ENCODE measurements at places on chromosomes 7 and 10. TPM values are rescaled to one million over a fixed set of nuclear protein-coding genes. Genes with fewer than 3 reads are reported as not detected.

GRCh38 chr10:44697116-44697515 lies 214.0 kb upstream of the TMEM72 start:
- no peak overlapping the region for H3K4me3 ChIP-seq
- H3K36me3 ChIP-seq: no peaks in the 10 kb centered on the region
- no peak for DNase-seq
- H3K27me3 ChIP-seq: no peaks in the 10 kb centered on the region

ZFAND2A gene
- total RNA-seq: 18.4 TPM

GRCh38 chr7:136058546-136058945 lies 81.4 kb upstream of the MTPN start:
- DNase-seq: no peak
- H3K4me3 ChIP-seq: no peak overlapping the region
- peaks cover 4% of the 10 kb centered on the region for H3K27me3 ChIP-seq
- H3K27ac ChIP-seq: no peak overlapping the region
- H3K36me3 ChIP-seq: no peaks in the 10 kb centered on the region
- H3K4me1 ChIP-seq: no peaks in the 10 kb centered on the region

ZNF425 gene
- 0.94 TPM for total RNA-seq

DNA sequence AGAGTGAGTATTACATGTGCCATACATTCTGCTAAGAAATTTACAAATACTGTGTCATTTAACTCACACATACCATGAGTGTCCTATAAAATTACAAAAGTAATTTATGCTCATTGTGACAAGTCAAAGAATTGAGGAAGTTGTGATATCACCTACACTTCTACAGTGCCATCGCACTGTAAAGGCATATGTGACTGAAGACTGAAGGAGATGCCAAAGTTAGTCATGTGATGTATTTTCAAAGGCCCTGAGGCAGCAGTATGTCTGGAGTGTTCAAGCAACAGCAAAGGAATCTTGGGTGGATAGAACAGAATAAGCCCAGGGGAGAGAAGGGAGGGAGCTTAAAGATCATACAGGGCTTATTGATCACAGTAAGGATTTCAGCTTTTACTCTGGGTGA lies 176.8 kb downstream of the WNT2 start:
- DNase-seq: no peak
- no peaks in the 10 kb centered on the region for H3K36me3 ChIP-seq
- no peak overlapping the region for H3K27ac ChIP-seq
- no peak overlapping the region for H3K4me3 ChIP-seq
- H3K27me3 ChIP-seq: no peaks in the 10 kb centered on the region

TTYH3 gene
- total RNA-seq: 5.0 TPM

FFAR4 gene
- 1.1 TPM for total RNA-seq

DNA sequence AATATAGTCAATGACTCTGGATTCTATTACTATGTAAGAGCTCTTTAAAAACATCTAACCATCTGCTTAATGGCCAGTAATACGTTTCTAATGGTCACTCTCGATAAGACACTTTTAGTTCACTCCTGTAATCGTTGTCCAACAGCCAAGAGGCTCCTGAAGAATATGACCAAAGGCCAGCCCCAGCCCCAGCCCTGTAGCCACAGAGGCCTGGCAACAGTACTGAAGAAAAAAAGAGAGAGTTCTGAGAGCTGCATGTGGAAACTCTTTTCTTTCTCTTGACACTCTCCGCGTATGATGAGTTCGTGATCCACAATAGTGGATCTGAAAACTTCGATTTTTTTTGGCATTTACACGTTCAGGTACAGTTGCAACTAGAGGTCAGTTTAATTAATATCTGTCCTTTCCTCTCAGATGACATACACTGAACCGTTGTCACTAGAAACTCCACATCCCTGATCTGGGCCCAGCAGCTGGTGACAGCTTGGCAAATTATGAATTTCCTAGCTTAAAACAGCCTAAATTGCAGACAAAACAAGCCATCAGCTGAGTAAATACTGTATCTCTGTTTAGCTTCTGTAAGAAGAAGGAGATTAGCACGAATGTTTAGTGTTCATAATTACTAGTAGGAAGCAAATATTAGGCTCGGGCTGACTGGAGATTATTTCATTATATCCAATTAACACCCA lies 456.7 kb downstream of the LRMDA start:
- no peaks in the 10 kb centered on the region for H3K27me3 ChIP-seq
- no peak for DNase-seq
- H3K27ac ChIP-seq: no peak overlapping the region
- no peak overlapping the region for H3K4me3 ChIP-seq
- H3K36me3 ChIP-seq: no peaks in the 10 kb centered on the region

DNA sequence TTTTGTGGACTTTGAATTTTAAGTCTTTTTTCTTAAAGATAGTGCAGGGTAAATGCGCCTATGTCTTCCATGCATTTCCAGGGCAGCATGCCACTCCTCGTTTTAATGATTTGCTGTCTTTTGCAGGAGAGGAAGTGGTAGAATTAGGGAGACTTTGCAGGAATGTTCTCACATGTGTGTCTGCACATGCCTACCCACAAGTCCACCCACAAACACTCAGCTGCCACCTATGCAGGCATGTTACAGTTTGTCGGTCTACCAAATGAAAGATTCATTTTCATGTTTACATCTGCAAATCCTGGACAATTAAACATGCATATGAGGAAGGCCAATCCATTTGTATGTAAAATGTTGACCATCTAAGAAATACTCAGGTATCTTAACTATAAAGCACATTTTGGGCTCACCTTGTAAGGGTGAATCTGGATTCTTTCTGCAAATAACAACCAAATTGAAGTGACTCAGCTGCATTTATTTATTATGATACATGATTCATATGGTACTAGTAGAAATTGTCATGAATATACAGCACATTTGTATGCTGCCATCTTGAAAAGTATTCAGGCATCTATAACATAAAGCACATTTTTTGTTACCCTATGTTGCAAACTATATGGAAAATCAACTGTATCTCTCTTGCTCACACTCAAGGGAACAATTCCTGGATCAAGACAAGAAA lies 4.7 kb upstream of the TEX36 start:
- H3K27me3 ChIP-seq: no peaks in the 10 kb centered on the region
- peaks cover 5% of the 10 kb centered on the region for H3K4me1 ChIP-seq

- H3K4me3 ChIP-seq: no peak overlapping the region
- peak overlapping the region; percentile 22 for H3K27ac ChIP-seq
- no peaks in the 10 kb centered on the region for H3K36me3 ChIP-seq
- no peaks in the 10 kb centered on the region for H3K27me3 ChIP-seq
- peaks cover 6% of the 10 kb centered on the region for H3K4me1 ChIP-seq
Observed at GRCh38 chr7:130959743-130960207, 225.8 kb upstream of the KLF14 start.

GRCh38 chr7:87310790-87311419 lies 34.6 kb upstream of the CROT start:
- H3K4me1 ChIP-seq: no peaks in the 10 kb centered on the region
- no peaks in the 10 kb centered on the region for H3K36me3 ChIP-seq
- DNase-seq: no peak
- no peaks in the 10 kb centered on the region for H3K27me3 ChIP-seq
- no peak overlapping the region for H3K27ac ChIP-seq
- no peak overlapping the region for H3K4me3 ChIP-seq

RBM20 gene
- 2.2 TPM for total RNA-seq

CALML5 gene
- not detected for total RNA-seq

- H3K36me3 ChIP-seq: no peaks in the 10 kb centered on the region
- no peak overlapping the region for H3K27ac ChIP-seq
- H3K4me3 ChIP-seq: no peak overlapping the region
- no peaks in the 10 kb centered on the region for H3K27me3 ChIP-seq
- DNase-seq: no peak
Observed at GRCh38 chr10:566241-566885, 123.1 kb downstream of the DIP2C start.

PTPN12 gene
- total RNA-seq: 19.2 TPM

NANOS1 gene
- total RNA-seq: 0.56 TPM

DNA sequence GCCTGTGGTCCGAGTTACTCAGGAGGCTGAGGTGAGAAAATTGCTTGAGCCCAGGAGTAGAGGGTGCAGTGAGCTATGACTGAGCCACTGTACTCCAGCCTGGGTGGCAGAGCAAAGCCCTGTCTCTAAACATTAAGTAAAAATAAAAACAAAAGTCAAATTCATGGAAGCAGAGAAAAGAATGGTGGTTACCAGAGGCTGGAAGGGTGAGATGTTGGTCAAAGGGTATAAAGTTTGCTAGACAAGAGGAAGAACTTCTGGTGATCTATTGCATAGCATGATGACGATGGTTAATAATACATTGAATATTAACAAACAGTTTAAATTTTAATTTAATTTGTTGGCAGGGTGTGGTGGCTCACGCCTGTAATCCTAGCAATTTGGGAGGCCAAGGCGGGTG lies 68.1 kb downstream of the CRPPA start:
- no peaks in the 10 kb centered on the region for H3K27me3 ChIP-seq
- DNase-seq: no peak
- H3K4me3 ChIP-seq: no peak overlapping the region
- no peaks in the 10 kb centered on the region for H3K4me1 ChIP-seq

APBB1IP gene
- total RNA-seq: 1.2 TPM

DNA sequence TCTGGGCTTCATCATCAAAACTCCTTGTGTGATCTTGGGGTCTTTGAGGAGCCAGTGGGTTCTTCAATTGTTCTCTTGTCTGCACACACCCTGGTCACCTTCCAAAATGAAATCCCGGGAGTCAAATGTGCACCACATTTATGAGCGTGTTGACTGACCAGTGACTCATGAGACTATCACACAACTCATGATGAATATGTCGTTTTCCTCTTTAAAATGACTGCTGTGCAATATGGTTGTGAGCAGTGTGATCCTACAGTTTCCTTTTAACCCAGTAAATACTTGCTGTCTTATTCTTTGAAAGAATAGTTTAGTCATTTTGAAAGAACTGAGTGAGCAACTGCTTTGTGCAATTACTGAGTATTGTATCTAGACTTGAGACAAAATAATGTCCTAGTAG lies 149.2 kb downstream of the DYNC1I1 start:
- H3K27me3 ChIP-seq: no peaks in the 10 kb centered on the region
- H3K4me3 ChIP-seq: no peak overlapping the region
- H3K27ac ChIP-seq: no peak overlapping the region
- H3K36me3 ChIP-seq: no peaks in the 10 kb centered on the region

SLC39A12 gene
- not detected for total RNA-seq

- H3K27ac ChIP-seq: no peak overlapping the region
- DNase-seq: no peak
- no peak overlapping the region for H3K4me3 ChIP-seq
- H3K27me3 ChIP-seq: no peaks in the 10 kb centered on the region
Observed at GRCh38 chr10:16909961-16910792, 93.0 kb upstream of the RSU1 start.

GRCh38 chr10:96618653-96619052 lies 31.8 kb upstream of the TM9SF3 start:
- no peak overlapping the region for H3K4me3 ChIP-seq
- peaks cover 19% of the 10 kb centered on the region for H3K4me1 ChIP-seq
- H3K27ac ChIP-seq: peak overlapping the region; percentile 61
- no peaks in the 10 kb centered on the region for H3K36me3 ChIP-seq
- peak; percentile 81 for DNase-seq

- no peak for DNase-seq
- H3K4me3 ChIP-seq: no peak overlapping the region
- H3K36me3 ChIP-seq: no peaks in the 10 kb centered on the region
- H3K27me3 ChIP-seq: no peaks in the 10 kb centered on the region
- H3K27ac ChIP-seq: no peak overlapping the region
Observed at GRCh38 chr10:28479425-28479865, 53.5 kb upstream of the WAC start.

FAM237B gene
- not detected for total RNA-seq

GRCh38 chr10:19003341-19003740 lies 45.3 kb upstream of the MALRD1 start:
- no peak overlapping the region for H3K4me3 ChIP-seq
- no peak overlapping the region for H3K27ac ChIP-seq
- DNase-seq: no peak
- H3K36me3 ChIP-seq: no peaks in the 10 kb centered on the region
- H3K27me3 ChIP-seq: no peaks in the 10 kb centered on the region

DNA sequence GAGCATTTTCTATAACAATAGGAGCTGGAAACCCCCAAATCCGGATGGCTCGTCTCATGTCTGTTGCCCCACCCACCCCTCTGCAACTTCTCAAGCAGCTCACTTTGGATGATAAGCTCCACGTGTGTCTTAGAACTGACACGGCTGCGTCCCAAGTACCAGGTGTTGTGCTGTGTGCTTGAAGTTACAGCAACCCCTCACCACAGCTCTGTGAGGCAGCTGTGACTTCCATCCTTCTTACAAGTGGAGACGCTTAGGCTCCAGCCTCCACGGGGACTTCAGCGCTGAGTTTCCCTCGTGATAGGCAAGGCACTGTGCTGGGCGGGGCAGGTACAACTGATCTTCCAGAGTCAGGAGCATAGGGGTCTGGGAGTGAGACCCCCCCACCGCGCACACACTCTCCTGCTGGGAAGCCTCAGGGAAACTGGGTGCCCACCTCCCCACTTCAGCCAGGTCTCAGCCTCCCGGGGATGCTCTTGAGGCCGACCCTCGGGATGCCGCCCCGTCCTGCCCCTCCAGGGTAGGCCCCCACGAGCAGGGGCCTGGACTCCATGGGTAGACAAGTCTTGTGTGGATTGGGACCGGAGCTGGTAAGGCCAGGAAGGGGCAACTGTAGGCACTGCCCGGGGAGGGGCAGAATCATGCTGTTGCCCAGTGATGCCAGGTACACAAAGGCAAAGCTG lies 31.4 kb downstream of the EN2 start:
- H3K27ac ChIP-seq: no peak overlapping the region
- H3K27me3 ChIP-seq: no peaks in the 10 kb centered on the region
- DNase-seq: no peak
- H3K4me1 ChIP-seq: no peaks in the 10 kb centered on the region

- no peak overlapping the region for H3K27ac ChIP-seq
- no peaks in the 10 kb centered on the region for H3K4me1 ChIP-seq
- H3K4me3 ChIP-seq: no peak overlapping the region
- H3K27me3 ChIP-seq: no peaks in the 10 kb centered on the region
- DNase-seq: no peak
Observed at GRCh38 chr7:3009086-3009485, 34.6 kb downstream of the CARD11 start.

TRIM50 gene
- total RNA-seq: 10.7 TPM

RADIL gene
- total RNA-seq: 1.1 TPM

PCDH15 gene
- not detected for total RNA-seq

DNA sequence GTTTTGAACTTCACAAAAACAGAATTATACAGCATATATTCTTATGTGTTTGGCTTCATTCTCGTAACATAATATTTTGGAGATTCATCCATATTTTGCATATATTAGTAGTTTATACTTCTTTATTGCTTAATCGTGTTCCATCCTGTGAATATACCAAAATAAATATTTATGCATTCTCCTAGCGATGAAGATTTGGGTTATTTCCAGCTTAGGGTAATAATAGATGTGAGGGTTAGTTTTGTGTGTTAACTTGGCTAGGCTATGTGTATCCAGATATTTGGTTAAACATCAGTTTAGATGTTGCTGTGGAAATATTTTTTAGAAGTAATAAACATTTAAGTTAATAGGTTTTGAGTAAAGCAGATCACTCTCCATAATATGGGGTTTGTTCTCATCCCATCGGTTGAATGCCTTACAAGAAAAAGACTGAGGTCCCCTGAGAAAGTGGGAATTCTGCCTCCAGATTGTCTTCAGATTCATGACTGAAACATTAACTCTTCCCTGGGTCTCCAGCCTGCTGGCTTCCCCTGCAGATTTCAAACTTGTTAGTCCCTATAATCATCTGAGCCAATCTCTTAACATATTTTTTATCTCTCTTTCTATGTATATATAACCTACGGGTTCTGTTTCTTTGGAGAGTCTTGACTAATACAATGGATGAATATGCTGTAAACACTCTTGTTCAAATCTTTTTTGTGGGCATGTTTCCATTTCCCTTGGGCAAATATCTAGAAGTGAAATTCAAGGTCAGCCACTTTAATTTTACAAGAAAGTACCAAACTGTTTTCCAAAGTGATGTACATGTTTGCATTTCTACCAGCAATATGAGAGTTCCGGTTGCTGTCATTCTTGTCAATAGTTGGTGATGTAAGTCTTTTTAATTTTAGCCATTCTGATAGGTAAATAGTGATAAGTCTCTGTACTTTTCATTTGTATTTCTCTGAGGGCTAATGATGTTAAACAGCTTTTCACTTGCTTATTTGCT lies 48.7 kb downstream of the PDK4 start:
- peaks cover 52% of the 10 kb centered on the region for H3K4me1 ChIP-seq

Measured in pancreas (tissue), 10 donors.